ENCODE measurements at places on chromosomes 7 and 10.

DNA sequence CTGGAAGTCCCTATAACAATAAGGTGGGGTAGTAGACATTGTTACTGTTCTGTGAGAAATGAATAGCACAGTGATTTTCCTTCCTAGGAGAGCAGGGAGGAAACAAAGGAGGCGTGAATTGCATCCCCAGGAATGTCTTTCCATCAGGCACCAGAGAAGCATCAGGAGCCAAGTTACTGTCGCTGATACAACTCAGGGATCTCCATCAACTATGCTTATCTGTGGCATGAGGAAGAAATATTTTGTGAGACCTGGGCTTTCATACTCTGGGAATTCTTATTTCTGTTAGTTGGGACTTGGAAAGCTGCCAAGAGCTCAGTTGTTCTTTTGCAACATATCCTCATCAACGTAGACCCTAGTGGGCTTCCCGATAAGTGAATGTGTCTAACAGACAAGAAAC, 622.3 kb downstream of the SUGCT start:
- no peak for DNase-seq

GRCh38 chr10:126290232-126290631, 98.0 kb downstream of the ADAM12 start:
- no peak for DNase-seq

GRCh38 chr7:94643771-94644545, 12.0 kb downstream of the SGCE start:
- DNase-seq = no peak

DNA sequence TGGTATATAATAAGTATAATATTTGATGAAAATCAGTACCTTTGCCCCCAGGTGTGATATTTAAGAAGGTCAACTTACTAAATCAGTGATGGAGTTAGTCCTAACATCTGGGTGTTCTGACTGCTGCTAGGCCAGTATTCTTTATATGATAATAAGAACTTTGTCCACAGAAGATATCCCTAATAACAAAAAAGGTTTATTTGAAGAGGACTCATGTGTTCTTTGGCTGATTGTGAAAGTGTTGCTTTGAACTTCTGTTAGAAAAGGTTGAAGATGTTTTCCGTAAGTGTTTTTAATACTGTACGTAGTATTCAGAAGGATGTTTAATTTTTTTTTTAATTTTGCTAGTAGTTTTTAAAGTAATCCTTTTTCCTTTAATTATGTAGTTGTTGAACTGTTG, 10.2 kb downstream of the PTEN start:
- no peak for DNase-seq

GRCh38 chr7:153072806-153073205, 313.3 kb downstream of the ACTR3B start:
- no peak for DNase-seq

DNA sequence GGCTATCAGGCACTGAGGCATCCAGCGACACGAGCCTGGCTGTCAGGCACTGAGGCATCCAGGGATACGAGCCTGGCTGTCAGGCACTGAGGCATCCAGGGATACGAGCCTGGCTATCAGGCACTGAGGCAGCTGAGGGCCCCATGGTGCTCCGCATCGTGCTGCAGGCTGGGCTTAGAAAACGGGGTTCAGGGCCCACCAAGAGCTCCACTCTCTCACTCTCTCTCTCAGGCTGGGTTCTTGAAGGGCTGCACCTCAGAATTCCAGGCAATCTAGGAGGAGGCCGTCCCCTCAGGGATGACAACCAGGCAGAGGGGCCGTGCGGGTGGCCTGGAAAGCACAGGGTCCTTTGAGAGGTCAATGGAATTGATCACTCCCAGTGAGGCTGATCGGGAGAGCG, 69.0 kb downstream of the CFAP46 start:
- no peak for DNase-seq

DNA sequence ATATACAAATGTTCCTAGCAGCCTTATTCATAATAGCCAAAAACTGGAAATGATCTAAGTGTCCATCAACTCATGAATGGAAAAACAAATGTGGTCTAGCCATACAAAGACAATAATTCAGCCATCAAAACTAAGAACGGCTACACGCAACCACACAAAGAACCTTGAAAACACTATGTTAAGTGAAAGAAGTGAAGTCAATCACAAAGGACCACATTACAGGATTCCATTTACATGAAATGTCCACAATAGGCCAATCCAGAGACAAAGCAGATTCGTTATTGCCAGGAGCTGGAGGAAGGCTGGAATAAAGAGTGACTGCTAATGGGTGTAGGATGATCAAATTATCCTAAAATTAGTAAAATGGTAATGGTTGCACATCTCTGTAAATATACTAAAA, 21.1 kb downstream of the MKRN1 start:
- no peak for DNase-seq

GRCh38 chr7:2090526-2091520, 141.9 kb downstream of the MAD1L1 start:
- no peak for DNase-seq

GRCh38 chr7:72785166-72785955, 42.6 kb downstream of the TYW1B start:
- DNase-seq = no peak

DNA sequence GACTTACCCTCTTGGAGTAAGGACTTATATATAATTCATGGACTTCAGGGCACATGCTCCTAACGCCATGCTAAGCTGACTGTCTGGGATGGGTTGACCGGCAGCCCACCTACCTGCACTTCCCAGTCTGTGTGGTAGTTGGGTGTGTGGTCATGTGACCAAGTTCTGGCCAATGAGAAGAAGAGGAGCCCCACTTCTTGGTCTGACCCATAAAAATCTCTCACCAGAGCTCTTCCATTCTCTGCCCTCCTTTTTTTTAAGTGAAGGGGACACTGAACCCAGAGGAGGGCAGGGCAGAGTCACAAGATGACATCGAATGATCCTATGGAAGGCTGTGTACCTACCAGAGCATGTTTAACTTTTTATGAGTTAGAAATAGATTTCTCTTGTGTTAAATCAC, 370.1 kb downstream of the FRMD4A start:
- no peak for DNase-seq

- peak; percentile 6 for DNase-seq
These were observed 72.6 kb upstream of the PDLIM1 start for GRCh38 chr10:95363303-95363912.
